Ovary (tissue), 10 donors: ENCODE measurements at places on chromosomes 2 and 18. TPM values are rescaled to one million over a fixed set of nuclear protein-coding genes. Genes with fewer than 3 reads are reported as not detected.

STARD6 gene
- not detected for polyA plus RNA-seq

FAM124B gene
- 2.7 TPM for polyA plus RNA-seq

METTL5 gene
- polyA plus RNA-seq, result 36.0 TPM

CRYBA2 gene
- not detected for polyA plus RNA-seq

RAB10 gene
- polyA plus RNA-seq, result 112 TPM

RIT2 gene
- polyA plus RNA-seq, result not detected

TGFA gene
- 0.36 TPM for polyA plus RNA-seq

GPR35 gene
- 0.27 TPM for polyA plus RNA-seq

KLHL14 gene
- polyA plus RNA-seq, result 1.3 TPM

COL6A3 gene
- polyA plus RNA-seq, result 356 TPM

KCNG3 gene
- 0.44 TPM for polyA plus RNA-seq

DNA sequence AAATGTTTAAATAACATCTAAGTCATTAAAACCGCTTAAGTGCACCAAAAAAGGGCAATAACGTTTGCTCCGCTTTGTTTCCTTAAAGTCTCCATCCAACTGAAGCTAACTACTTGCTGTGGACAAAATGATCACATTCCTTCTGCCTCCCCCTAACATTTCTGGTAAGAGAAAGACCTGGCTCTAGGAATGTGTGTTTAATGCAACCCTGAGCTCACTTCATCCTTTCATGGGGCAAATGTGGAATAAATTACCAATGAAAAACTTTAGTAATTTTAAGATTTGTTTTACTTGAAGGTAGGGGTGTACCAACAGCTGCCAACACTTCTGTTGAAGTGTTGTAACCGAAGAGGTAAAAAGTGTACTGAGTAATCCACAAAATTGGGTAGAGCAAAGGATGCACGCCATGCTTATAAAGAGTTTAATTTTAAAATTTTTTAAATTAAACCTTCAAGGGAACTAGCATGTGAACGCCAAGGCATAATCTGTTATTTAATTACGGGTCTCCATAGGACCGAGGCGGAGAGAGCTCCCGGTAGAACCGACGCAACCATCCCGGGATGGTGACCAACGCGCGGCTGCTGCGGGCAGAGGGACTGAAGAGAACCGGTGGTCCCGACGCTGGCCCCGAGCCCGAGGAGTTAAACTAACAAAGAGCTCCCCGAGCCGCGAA lies 1.1 kb downstream of the HNRNPLL start:
- no peak for DNase-seq

GRCh38 chr2:83742117-83742782 lies 716.8 kb downstream of the SUCLG1 start:
- no peak for DNase-seq

DNA sequence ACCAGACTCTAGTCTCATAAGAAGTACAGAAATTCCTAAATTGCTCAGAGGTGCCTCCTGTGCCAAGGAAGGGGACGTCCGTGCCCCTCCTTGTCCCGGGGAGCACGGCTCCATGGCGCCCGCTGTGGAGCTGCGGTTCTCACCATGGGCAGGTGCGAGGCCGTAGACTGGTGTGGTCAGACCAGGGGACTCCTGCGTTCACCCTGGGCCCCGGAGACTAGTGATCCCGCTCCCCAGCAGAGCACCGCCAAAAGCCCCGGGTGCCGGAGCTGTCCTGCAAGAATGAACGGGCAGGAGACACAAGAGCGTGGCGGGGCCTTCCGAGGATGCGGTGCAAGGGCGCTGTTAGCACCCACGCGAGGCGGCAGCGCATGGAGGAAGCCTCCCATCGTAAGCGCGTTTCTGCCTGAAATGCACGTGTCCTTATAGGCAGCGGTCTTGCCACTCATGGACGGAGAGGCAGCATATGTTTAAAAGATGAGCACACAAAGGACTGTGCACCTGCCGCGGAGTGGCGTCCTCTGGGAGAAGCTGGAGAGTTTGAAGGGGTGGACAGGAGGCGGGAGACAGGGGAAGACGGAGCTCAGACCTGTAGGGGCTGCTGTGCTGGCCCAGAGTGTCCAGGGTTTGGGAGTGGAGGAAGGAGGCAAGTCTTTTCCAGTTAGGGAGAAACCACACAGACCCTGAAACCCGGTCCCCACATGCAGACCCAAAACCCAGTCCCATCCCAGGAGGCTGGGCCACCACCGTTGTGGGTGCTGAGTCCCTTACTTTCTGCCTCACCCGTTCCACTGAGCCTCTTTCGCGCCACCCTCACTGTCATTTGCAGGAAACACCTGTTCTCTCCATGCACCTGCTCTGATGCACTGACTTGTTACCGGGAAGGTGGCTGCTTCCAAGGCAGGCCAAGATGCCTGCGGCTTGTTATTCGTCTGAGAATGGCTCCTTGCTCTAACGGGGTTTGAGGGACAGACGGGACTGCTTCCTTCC lies 7.5 kb upstream of the KCNG2 start:
- DNase-seq, result no peak

GRCh38 chr2:10231551-10232085 lies 71.1 kb upstream of the HPCAL1 start:
- no peak for DNase-seq

GRCh38 chr18:22179174-22179573 lies 9.8 kb downstream of the GATA6 start:
- DNase-seq, result no peak

- no peak for DNase-seq
Measured at GRCh38 chr2:148726228-148726627, 81.7 kb downstream of the EPC2 start.

GRCh38 chr2:151637271-151637781 lies 97.0 kb downstream of the NEB start:
- no peak for DNase-seq

GRCh38 chr18:46407486-46408166 lies 249.4 kb downstream of the LOXHD1 start:
- no peak for DNase-seq

- no peak for DNase-seq
Measured at GRCh38 chr18:44181951-44182747, 498.5 kb upstream of the SETBP1 start.

DNA sequence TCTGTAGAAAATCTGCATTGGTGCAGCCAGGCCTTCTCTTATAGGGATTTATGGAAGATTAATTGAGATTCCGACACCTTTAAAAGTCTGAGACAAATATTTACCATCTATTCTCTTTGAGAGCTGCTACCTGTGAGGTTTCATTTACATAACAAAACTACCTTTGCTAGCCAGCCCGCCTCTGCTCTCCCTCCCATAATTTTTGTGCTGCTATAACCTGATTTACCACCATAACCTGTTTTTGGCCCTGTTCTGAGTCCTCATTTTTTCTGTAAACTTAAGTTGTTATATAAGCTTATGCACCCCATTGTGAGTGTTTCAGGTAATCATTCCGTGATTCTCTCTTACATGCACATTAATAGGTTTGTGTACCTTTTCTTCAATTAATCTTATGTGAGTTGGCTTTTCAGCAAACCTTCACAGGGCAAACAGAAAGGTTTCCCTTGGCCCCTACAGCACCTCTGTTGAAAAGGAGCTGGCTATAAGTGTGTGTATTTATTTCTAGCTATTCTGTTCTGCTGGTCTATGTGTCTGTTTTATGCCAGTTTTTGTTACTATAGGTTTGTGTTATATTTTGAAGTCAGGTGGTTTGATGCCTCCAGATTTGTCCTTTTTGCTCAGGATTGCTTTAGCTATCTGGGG lies 114.9 kb upstream of the XIRP2 start:
- DNase-seq, result no peak

- no peak for DNase-seq
Measured at GRCh38 chr2:228657807-228658402, 476.4 kb upstream of the SPHKAP start.

GRCh38 chr2:79393107-79393685 lies 119.7 kb upstream of the CTNNA2 start:
- DNase-seq, result no peak

DNA sequence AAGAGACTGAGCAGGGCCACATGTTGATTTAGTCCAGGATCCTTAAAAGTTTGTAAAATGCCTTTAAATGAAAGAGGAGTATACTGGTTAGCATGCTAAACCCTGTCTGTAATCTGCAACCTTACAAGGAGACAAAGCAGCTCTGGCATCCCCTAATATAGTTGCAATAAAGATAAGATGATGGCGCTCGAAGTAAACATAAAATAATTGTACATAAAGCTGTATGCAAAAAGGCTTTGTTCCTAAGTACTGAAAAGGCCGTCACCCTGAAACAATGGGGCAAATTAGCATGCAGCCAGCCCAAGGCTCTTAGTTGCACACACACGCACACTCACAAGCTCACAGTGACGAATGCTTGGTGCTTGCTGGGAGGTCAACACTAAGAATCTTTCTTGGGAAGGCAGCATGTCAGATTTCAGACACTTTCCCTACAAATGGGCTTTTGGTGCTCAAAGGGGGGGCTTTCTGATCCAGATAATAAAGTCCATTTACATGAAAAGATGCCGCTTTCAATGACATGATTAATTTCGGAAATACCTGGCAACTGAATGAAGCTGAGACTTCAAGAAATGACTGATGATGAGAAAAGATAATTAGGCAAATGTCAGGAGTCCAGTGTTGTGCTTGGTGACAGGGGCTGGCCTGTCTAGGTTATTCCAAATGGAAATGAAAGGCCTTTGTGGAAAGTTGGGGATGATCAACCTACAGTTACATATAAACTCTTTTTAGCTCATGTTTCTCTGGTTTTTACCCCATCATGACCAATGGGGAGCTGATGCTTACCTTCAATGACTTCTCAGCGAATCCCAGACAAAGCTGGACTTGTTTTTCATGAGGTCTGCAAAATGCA lies 370.3 kb downstream of the MEIS1 start:
- no peak for DNase-seq

GRCh38 chr2:222360146-222360545 lies 61.3 kb upstream of the PAX3 start:
- DNase-seq, result no peak

DNA sequence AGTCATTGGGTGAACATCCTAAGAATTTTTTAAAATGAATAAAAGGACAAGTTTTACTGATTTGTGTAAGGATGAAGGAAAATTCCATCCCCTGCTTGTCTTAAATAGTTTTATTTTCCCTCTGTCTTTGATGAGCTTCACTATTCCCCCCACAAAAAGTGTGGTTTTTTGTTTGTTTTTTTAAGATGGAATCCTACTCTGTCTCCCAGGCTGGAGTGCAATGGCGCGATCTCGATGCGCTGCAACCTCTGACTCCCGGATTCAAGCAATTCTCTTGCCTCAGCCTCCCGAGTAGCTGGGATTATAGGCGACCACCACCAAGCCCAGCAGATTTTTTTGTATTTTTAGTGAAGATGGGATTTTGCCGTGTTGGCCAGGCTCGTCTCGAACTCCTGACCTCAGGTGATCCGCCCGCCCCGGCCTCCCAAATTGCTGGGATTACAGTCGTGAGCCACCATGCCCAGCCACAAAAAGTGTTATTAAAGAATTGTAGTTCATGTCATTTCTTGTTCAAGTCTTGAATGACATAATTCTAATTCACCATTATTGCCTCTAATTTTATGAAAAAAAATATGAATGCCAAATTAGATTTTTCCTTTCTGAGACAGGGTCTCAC lies 91.7 kb downstream of the AGPS start:
- DNase-seq, result no peak

DNA sequence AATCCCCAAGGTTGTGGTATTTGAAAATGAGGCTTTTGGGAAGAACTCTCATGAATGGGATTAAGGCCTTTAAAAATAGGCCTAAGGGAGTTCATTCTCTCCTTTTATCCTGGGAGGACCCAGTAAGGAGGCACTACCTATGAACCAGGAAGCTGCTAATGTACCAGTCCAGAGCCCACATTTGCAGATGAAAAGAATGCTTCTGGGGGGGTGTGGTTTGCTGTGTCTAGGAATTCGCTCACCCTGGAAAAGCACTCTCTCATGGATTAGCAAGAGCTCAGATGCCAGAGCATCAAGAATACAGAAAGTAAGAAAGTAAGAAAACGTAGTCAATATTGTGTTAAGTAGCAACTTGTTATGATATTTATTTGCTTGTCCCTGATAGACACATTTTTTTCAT lies 785.7 kb upstream of the GYPC start:
- no peak for DNase-seq

GRCh38 chr18:37249895-37250618 lies 315.5 kb downstream of the CELF4 start:
- DNase-seq, result no peak

DNA sequence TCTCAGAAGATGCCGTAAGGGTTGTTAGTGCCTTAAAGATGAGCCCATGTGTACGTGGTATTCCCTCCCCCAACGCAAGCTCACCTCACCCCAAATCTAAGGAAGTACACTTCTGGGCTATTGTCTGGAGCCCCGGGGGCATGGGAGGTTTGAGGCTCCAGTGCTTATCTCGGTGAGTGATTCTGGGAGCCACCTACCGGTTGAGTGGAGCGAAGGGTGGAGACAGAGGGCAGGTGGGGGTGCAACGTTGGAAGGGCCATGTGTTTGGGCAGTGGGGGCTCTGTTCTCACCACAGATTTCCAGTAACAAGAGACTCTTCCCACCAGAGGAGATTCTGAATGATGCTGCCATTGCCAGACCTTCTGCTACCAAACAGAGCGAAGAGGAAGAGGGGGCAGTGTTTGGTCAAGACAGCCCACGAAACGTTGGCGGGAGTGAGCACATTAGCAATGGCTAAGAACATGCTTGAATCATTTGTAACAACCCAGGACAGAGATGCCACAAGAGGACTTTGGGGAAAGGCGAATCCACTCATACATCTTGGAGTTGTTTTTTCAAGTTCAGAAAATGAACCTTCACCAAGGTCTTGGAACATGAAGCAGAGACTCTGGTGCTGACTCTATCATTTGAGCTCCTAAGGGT lies 38.7 kb downstream of the TWIST2 start:
- DNase-seq, result no peak

DNA sequence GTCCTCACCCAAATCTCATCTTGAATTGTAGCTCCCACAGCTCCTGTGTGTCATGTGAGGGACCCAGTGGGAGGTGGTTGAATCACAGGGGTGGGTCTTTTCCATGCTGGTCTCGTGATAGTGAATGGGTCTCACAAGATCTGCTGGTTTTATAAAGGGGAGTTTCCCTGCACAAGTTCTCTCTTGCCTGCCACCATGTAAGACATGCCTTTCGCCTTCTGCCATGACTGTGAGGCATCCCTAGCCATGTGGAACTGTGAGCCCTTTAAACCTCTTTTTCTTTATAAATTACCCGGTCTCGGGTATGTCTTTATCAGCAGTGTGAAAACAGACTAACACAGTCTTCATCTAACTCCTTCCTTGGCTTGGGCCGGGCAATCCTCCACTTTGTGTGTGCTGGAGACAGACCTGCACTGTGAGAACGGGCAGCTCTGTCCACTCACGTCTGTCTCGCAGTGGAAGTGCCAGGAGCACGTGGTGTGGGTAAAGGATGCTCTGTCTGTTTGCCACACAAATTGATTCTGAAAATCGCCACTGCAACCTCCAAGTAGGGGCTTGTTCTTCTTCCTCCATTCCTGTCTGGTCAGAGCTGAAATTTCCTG lies 47.6 kb upstream of the OTOS start:
- DNase-seq, result no peak
